ENCODE measurements at places on chromosomes 1 and 21.

GRCh38 chr1:109259674-109260557 is 10.6 kb downstream of the CELSR2 start:
- no peak for DNase-seq

DNA sequence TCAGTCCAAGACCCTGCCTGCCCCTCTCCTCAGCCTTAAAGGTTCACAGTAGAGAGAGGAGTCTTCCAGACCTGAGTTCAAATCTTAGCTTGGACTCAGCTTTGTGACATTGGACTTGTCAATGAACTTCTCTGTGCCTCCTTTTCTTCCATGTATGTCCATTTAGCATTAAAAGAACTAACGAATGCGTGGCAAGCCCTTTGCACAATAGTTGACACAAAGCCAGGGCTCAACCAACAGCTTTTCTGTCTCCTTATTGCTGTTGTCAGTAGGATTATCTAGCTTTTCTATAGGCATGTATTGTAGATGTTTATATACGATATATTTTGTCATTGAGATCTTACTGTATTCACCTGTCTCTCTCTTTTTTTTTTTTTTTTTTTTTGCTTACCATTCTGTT is 450.8 kb downstream of the PTPRU start:
- DNase-seq, result no peak

DNA sequence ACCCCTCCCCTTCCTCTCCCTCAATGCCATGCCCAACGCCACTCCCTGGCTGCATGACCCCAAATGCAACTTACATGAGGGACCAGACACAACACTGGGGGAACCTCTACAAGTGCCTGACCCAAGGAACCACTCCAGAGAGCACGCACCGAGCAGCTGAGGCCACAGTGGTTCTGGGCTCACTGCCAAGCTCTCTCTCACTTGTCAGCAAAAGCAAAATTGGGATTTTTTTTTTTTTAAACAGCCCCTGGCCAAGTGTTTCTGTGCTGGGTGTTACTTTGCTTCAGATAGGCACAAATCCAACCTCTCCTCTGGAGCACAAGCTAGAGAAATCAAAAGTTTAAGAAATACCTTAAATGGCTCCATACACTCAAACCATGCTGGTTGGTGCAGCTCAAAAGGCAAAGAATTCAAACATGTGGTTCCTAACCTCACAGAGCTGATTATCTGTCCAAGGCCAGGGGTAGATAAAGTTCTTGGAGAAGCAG is 363.0 kb downstream of the SETD4 start:
- peak; percentile 63 for DNase-seq

- DNase-seq, result no peak
Measured at GRCh38 chr1:147223740-147224615, 1.2 kb downstream of the FMO5 start.

DNA sequence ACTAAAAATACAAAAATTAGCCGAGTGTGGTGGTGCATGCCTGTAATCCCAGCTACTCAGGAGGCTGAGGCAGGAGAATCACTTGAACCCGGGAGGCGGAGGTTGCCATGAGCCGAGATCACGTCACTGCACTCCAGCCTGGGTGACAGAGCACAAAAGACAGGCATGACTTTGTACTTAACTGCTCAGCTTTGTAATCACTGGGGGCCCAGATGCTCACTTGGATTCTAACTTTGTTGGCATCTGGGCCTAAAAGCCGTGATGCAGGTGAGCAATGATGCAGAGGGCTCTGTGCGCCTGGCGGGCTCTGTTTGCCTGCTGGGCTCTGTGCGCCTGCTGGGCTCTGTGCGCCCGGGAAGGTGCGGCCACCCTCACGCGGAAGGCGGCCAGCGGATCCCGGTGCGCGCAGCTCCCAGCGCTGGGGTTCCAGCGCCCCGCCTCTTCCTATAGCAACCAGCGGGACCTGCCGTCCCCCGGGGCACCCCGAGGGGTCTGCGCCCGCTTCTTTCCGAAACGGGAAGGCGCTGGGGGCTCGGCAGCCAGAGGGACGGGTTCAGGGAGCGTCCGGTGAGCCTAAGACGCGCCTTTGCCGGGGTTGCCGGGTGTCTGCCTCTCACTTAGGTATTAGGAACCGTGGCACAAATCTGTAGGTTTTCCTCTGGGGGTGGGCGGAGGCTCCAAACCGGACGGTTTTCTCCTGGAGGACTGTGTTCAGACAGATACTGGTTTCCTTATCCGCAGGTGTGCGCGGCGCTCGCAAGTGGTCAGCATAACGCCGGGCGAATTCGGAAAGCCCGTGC is 31.7 kb downstream of the PRMT2 start:
- peak; percentile 11 for DNase-seq

DNA sequence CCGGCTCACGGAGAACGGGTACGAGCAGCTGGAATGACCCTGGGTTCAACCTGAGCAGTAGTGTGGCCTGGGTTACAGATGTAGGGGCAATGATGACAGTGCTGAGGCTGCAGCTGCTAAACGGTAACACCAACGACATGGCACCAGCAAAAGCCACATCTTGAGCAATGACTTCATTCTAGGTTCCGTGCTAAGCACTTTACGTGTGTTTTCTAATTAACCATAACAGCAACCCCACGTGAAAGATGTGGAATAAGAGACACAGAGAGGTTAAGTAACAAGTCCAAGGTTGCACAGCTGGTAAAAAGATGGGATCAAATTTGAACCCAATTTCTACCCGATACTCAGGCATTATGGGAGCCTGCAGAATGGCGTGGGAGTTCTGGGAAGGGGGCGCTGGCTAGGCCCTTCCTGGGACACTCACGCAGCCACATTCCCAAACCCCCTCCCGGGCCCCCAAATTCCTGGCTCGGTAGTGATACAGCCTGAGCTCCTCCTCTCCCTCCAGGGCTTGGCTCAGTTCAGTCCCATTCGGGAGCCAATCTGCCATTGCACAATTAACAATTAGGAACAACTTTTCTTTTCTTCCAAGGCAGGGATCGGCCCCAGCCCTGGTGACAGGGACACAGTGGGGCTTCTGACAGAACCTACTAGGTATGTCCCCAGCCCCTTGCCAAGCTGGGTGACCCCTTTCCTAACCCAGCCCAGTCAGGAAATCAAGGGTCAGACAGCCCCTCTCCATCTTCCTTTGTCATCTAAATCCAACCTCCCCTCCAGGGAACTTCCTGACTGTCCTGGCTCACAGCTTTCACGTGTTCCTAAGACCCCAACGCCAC is 23.8 kb upstream of the ECE1 start:
- DNase-seq, result no peak

- DNase-seq, result peak; percentile 69
Measured at GRCh38 chr1:10057343-10057742, 24.6 kb downstream of the UBE4B start.

DNA sequence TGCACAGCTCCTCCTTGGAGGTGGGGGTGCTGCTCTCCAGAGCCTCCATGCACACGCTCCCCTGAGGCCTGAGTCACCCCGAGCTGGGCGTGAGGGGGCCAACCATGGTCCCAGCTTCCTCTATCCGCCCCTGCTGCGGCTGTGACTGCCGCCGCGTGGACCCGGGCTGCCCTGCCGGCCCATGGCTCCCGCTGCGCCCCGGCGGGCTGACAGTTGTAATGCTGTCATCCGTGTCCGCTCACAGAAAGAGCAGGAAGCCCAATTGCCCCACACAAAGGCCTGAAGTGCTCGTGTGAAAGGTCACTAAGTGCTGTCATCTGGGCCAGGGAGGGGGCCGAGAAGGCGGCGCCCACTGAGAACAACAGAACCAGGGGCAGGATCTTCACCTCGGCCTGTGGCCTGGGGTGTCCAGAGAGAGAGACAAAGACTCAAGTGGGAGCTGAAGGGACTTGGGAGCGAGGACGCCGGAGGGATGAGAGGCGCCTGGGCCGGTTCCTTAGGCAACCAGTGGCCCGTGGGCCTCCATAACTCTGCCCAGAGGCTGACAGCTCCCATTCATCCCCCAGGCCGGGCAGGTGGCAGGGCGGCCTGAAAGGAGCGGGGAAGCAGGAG is 31.5 kb downstream of the OLIG1 start:
- no peak for DNase-seq

DNA sequence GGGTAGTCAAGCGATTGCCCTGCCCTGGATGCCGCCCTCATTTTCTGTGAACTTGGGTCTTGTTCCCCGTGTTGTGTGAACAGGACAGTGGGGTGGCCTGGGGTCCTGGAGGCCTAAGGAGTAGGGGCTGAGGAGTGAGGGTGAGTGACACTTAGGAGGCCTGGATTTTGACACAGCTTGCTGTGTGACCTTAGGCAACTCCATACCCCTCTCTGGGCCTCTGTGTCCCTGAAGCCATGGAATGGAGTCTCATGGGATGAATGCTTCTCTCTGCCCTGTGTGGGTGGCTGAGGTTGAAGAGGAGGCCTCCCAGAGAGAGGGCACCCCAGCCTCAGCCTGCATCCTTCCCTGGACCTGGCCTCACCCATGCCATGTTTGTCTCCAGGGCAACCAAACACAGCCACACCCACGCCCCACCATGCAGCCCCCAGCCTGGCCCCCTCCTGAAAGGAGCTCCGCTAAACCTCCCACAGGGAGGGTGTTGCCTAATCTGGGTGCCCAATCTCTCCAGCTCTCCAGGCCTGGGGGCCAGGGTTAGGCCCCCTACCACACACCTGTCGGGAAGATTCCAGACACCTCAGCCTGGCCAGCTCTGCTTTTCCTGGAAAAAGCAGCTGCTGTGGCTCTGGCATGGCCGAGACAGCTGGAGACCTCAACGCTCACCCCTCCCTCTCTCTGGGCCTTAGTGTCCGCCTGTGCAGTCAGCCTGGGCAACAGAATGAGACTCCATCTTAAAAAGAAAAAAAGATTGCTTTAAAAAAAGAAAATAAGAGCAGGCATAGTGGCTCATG is 9.9 kb downstream of the MYOM3 start:
- no peak for DNase-seq

DNA sequence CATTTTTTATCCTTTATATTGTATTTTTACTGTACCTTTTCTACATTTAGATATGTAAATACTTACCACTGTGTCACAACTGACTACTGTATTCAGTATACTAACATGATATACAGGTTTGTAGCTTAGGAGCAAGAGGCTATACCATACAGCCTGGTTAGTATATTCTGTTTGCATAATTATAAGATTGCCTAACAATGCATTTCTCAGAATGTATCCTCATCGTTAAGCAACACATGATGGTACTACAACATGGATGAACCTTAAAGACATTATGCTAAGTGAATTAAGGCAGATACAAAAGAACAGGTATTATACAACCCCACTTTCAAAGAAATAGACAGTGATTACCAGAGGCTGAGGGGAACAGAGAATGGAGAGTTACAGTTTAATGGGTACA is 62.7 kb downstream of the RUSC1 start:
- no peak for DNase-seq

- DNase-seq, result no peak
Measured at GRCh38 chr21:34883491-34884271, 165.4 kb downstream of the RUNX1 start.

GRCh38 chr1:52667290-52667689 is 30.9 kb downstream of the COA7 start:
- DNase-seq, result no peak

DNA sequence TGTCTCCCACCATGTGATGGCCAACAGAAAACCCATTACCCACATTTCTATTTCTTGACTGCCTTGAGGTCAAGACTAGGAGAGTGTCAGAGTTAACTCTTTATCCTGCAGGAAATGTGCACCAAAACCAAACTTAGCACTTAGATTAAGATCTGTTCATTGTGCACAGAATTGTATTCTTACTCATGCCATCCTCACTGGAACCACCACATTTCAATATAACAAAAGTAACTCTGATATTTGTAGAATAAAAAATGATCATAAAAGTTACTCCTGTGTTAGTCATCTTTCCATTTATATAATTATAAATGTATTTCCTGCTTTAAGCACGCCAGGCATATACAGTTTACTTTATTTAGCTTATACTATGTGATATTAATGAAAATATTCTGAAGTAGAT is 193.0 kb upstream of the DPYD start:
- no peak for DNase-seq

DNA sequence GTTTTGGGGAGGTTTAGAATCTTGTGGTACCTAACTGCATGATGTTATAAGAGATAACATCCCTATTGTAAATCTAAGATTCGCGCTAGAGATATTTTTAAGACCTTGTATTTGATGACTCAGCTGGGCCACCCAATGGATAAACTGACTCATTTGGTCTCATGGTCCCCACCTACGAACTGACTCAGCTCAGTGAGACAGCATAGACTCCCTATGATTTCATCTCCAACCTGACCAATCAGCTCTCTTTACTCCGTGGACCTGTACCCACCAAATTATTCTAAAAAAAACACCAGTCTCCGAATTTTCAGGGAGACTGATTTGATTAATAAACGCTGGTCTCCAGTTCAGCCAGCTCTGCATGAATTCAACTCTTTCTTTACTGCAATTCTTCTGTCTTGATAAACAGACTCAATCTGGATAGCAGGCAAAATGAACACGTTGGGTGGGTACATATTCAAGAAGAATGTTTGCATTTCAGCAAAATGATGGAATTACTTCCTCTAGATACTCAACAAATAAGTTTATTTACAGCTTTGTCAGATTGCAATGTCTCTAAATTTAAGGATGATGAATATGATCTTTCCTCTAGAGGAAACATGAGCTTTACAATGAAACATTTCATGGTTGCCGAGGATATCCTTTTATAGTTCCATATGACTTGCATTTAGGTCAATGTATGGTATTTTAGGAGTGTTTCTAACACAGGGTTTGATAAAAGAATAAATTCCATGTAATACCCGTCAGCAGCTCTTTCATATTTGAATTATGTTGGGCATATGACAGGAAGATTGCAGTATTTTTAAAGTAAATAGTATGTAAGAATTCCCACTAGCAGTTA is 516.6 kb upstream of the RGS18 start:
- DNase-seq, result peak; percentile 95

DNA sequence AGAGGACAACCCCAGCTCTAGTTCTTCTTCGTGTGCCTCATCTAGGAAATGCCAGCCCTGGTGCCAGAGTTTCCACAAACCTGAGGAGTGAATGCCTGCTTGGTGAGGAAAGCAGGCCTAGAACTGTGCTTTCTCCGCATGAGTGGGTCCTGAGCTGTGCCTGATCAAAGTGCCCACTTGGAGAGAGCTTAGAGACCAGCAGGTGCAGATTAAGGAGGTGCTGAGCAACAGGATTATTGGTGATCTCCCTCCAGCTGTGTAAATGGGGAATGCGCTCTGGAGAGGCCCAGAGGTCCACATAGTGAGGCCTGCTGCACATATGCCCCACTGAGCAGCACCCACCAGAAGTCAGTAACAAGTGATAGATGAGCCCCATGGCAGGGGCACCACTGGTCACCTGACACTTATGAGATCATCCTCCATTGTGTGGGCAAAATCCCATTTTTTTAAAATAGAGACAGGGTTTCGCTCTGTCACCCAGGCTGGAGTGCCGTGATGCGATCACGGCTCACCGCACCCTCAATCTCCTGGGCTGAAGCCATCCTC is 127.2 kb upstream of the ZC3H12A start:
- no peak for DNase-seq

DNA sequence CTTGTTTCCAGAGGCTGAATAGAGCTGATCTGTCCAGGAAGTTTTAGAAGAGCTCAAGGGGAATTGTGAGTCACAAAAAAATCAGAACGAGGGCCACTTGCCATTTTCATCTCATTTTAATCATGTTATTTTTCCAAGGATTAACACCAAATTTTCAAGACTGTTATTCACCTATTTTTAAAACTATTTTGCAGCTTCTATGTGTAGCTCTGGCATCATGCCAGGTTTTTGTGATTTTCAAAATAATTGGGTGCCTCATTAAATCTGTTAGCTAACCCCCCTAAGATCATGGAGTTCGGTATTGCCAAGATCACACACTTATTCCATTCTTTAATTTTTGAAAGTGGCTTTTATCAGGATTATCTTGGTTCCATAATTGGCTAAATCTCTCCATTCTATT is 90.9 kb downstream of the RGS7 start:
- DNase-seq, result no peak

All from brain microvascular endothelial cell (primary cell).